ENCODE measurements at places on chromosomes 16 and 17.

GRCh38 chr17:78232859-78233173 is 1.4 kb downstream of the TMEM235 start:
- no peak for DNase-seq

DNA sequence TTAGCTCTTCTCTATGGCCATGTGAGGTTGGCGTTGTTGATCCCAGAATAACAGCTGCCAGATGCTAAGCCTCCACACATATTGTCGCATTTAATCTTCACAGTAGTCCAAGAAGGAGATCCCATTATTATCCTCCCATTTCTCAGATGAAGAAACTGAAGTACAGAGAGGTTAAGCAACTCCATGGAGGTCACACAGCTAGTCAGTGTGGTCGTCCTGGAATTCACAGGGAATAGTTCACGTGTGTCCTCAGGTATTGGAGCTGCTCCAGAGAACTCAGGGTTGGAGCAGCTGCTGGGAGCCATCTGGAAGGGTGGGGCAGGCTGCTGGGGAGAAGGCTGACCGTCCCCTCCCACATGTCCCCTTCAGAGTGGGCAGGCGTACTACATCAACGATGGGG is 19.5 kb downstream of the SDR42E2 start:
- no peak for DNase-seq

DNA sequence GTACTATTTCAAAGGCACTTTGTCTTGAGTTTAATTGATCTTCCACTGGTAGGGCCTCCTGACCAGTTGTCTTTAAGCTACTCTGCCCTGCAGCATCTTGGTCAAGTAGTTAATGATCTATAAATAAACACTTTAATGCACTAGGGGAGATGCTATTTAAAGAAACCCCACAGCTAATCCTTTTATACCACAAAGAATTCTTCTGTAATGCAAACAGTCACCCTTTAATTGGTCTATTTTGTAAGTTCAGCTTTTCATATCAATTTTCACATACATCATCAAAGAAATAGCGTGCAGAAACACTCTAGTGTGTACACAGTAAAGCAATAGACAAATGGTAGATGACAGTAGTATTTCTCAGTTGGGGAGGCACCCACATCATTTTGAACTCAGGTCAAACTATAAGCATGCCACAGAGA is 70.3 kb downstream of the PMP22 start:
- DNase-seq: no peak

DNA sequence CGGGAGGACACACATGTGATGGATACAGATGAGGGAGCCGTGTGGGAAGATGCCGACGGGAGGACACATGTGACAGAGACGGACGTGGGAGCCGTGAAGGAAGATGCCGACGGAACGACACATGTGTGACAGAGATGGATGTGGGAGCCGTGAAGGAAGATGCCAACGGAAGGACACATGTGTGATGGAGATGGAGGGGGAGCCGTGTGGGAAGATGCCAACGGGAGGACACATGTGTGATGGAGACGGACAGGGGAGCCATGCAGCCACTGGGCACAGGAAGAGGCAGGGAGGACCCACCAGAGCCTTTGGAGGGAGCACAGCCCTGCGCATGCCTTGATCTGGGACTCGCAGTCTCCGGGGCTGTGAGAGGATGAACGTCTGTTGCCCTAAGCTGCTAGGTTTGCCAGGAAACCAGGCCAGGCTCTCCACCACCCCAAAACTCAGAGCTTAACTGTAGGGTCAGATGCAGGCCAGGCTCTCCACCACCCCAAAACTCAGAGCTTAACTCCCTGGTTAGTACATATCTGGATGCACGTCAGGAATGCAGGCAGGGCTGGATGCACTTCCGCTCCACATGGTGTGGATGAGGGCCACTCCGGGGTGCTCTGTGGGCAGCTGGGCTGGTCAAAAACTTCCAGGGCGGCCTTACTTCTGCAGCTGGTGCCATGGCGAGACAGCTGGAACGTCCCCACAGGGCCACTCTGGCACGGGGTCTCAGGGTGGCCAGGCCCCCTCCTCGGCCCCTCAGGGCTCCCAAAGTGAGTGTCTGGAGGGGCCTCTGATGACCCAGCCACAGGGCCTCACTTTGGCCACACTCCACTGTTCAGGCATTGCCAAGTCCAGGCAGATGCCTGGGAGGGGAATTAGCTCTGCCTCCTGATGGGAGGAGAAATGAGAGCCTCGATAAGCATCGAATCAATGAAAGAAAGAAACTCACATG is 47.7 kb upstream of the ZNF469 start:
- DNase-seq: no peak

DNA sequence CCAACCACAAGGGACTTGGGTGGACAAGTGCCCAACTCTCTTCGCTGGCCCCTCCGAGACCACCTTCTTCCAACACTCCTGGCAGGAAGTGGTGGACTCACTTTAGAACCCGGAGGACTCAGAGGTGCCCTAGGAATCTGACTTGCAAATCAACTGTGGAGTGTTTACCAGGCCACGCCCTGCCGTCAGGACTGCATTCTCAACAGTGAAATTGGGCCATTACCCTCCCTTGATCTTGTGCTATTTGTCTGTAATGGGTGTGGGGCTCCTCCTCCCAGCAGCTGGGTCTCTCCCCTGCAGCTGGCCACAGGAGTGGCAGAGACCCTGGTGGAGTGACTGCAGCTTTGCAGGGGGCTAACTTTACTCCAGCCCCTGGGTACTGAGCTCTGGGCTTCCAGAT is 212.2 kb upstream of the RPL38 start:
- DNase-seq: peak; percentile 90

- DNase-seq: no peak
Observed at GRCh38 chr17:42283241-42284023, 4.9 kb upstream of the STAT5A start.

DNA sequence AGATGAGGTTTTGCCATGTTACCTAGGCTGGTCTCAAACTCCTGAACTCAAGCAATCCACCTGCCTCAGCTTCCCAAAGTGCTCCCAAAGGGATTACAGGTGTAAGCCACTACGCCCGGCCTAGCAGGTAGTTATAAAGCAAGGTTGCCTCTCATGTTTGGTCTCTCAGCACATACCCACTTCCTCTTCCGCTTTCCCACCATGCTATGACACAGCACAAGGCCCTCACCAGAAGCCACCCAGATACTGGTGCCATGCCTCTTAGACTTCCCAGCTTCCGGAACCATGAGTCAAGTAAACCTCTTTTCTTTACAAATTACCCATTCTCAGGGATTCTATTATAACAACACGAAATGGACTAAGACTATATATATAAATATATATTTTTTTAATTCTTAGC is 143.6 kb downstream of the COPRS start:
- DNase-seq: no peak

DNA sequence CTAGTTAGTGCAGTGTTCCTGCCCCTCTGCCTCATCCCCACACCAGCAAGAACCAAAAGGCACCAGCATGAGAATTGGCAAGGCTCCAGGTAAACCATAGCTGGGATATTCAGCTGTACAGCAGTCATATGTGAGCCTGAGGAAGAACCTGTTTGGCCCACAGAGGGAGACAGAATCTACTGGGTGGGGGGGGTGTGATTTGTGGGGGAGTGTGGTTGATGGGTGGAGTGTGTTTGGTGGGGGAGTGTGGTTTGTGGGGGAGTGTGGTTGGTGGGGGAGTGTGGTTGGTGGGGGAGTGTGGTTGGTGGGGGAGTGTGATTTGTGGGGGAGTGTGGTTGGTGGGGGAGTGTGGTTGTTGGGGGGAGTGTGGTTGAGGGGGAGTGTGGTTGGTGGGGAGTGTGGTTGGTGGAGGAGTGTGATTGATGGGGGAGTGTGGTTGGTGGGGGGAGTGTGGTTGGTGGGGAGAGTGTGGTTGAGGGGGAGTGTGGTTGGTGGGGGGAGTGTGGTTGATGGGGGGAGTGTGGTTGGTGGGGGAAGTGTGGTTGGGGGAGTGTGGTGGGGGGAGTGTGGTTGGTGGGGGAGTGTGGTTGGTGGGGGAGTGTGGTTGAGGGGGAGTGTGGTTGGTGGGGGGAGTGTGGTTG is 19.5 kb downstream of the MINK1 start:
- no peak for DNase-seq

DNA sequence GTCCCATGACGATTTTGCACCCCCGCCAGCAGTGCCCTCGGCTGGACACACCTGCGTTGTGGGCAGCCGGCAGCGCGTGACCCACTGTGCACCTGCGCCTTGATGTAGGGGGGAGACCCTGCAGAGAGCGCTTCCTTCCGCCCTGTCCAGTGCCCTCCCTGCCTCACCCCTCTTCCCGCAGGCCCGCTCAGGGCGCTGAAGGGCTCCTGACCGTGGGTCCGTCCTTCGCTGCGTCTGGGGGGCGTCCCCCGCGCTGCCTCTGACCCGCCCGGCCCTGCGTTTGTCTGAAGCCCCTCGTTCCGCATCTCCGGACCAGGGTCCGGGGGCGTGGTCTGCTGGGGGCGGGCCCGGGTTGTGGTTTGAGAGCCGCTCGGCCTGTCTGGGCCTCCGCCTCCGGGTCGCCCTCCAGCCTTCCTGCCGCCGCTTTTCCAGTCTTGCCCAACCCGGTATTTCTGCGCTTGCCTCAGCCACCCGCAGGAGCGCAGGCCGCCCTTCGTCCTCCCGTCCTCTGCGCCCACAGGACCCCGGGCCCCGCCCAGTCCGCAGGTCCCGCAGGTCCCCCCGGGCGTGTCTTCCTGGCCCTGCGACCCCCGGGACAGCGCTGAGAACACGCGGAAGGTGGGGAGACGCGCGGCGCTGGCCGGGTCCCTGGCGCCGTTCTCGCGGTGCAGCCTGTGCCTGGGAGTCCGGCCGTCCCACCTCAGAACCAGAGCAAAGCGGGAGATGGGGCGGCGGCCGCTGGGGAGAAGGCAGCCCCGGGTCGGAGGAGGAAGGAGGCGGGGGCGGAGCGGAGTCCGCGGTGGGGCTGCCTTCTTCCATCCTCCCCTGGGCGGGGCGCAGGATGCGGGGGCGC is 4.0 kb upstream of the IL17C start:
- no peak for DNase-seq

- no peak for DNase-seq
Observed at GRCh38 chr17:43597624-43598356, 51.6 kb upstream of the ETV4 start.

- no peak for DNase-seq
Observed at GRCh38 chr17:50637829-50638605, 3.3 kb downstream of the ABCC3 start.

- DNase-seq: peak; percentile 40
Observed at GRCh38 chr16:21600031-21600773, 825 bp downstream of the METTL9 start.

DNA sequence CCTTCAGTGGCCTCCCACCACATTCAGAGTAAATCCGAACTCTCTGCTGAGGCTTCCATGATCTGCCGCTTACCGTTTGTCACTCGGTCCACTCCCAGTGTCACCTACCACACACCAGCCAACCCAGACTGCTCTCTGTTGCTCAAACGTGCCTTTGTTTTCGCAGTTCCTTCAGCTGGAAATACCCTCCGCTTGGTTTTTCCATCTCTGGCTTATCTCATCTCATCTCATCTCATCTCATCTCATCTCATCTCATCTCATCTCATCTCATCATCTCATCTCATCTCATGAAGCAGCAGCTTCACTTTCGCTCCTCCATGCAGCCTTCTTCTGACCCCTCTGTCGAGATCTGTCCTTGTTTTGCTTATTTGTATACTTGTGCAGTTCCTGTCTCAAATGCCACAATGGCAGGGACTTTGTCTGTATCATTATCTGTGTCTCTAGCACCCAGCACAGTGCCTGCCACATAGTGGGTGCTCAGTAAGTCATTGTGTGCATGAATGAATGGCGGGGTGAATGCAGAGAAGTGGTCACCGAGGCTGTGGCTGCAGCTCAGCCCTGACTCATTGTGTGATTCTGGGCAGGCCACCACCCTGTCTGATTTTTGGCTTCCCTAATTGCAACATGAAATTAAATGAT is 3.8 kb upstream of the SNX20 start:
- DNase-seq: no peak

DNA sequence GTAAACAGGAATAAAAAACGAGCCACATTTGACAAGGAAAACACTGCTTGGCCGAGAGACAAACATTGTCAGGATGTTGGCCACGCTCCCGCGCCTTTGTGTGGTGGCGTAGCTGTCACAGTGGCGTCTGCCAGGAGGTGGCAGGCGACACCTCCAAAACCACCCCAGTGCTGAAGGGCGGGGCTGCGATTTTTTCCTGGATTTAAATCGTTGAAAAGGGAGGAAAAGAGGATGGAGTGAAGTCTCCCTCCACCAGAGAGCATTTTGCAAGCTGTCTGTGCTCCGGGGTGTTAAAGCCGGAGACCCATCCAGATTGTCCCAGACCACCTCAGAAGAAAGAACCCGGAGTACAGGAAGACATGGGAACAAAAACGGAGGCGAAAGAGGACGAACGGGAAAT is 12.7 kb downstream of the MRM3 start:
- peak; percentile 4 for DNase-seq

DNA sequence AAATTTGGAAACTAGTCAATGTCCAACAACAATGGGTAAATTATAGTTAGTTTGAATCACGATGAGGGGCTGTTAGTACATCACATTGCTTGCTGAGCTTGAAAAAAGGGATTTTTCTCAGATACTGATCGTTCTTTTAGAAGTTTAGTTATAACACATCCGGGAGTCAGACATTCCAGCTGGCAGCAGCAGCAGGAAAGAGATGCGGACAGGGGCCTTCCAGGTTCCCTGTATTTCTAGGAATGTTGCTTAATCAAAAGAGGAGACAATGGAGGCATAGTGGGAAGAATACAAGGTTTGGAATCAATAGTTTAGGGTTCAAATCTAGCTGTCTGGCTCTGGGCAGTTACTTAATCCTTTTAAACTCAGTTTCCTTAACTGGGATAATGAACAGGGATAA is 27.8 kb downstream of the CDK5R1 start:
- DNase-seq: no peak

GRCh38 chr16:70746708-70747424 is 54.1 kb downstream of the VAC14 start:
- DNase-seq: no peak

GRCh38 chr17:4518901-4519300 is 20.2 kb downstream of the SPNS2 start:
- no peak for DNase-seq

- no peak for DNase-seq
Observed at GRCh38 chr17:57811638-57812280, 38.1 kb downstream of the MRPS23 start.

- DNase-seq: peak; percentile 79
Observed at GRCh38 chr17:37406635-37407461, at the start of the genes ACACA and TADA2A. Gene ACACA, minus strand, starts transcription at chr17:37406836. Its CDS starts 537 bp downstream, at chr17:37406299. Gene TADA2A, plus strand, starts transcription at chr17:37406886. Its CDS starts 4,480 bp downstream, at chr17:37411366.

DNA sequence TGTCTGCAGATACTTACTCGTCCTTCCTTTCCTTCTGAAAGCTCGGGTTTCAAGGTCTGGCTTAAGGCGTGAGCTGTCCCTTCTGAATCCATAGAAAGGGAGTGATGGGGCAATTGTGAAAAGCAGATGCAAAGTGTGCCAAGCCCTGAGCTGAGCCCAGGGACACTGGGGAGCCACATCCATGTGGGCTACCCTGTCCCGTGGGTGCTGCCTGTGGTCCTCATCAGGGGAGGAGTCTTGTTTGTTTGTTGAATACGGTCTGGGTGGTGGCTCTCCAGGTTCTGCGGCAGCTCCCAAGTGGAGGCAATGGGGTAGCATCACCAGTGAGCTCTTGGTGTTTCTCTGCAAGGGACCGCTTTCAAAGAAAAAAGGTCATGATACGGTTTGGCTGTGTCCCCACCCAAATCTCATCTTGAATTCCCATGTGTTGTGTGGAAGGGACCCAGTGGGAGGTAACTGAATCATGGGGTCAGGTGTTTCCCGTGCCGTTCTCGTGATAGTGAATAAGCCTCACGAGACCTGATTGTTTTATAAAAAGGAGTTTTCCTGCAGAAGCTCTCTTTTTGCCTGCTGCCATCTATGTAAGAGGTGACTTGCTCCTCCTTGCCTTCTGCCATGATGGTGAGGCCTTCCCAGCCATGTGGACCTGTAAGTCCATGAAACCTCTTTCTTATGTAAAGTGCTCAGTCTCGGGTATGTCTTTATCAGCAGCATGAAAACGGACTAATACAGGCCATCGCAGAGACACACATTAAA is 1.0 kb upstream of the ALG1 start:
- DNase-seq: no peak

All from NCI-H526 treated with DMSO at 0.1 percent for 48 hours (cell line).